Dermis microvascular lymphatic vessel endothelial cell (primary cell): ENCODE measurements at places on chromosomes 11 and 22. TPM values are rescaled to one million over a fixed set of nuclear protein-coding genes. Genes with fewer than 3 reads are reported as not detected.

DNA sequence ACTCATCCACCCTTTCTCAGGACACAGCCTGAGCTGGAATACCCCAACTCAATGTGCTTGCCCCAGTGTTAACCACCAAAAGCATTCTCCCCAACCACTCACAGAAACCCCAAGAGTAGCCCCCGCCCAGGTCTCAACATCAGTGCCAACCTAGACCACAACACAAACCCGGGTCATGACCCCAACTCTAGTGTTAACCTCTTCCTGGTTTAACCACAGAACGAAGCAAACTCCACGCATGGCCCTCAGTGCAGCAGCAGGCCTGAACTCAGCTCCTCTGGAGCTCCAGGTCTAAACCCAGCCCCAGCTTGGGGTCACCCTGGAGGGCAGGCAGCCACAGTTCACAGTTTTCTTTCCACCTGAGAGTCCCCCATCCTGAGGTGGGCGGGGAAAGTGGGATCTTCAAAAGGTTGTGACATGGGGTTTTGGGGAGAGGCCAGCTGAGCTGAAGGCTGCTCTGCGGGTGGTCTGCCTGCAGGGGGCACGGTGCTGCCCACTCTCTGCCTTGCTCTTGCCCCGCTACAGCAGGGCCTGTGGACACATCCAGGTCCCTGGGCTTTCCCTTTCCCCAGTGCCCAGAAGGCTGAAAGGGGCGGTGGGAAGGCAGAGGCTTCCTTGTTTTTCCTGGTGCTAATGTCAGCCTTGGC is 37.9 kb downstream of the NECTIN1 start:
- DNase-seq: no peak

DNA sequence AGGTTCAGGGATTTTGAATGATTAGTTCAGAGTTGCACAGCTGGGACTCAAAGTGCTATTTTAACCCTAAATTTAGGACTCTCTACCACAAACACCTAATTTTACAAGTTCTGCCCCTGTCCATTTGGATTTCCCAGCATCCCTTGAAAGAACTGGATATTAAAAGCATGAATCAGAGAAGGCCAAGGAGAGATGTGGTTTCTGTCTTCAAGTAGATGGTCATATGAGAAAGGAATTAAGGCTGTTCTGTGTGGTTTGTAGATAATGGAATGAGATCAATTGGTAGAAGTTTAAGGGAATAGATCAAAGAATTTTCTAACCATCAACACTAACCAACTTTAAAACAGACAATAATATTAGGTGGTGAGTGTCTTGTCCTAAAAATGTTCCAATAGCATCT is 106.4 kb upstream of the TENM4 start:
- DNase-seq: no peak

DNA sequence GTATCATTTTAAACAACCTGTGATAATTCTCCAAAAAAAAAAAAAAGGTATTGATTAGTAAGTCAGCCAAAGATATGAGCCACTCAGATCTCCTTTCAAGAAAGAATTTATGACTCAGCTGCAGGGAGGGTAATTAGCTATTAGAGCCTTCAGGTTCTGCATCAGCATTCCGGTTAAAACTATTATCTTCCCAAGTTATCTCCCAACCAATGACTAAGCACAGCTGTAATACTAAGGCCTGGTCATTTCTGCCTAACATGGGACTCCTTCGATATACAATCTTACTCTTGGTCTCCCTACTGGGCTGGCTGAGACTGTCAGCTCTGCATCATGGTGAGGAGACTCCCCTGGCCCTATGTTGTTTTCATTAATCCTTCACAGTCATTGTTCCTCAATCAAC is 60.4 kb downstream of the SBF2 start:
- DNase-seq: peak; percentile 21

Gene BTBD18
- not detected in 2 replicates for total RNA-seq

Gene OR5P2
- total RNA-seq: not detected in 2 replicates

Gene APOA5
- not detected in 2 replicates for total RNA-seq

Gene ADAMTS15
- total RNA-seq: 3.2 and 26.2 TPM in 2 replicates

DNA sequence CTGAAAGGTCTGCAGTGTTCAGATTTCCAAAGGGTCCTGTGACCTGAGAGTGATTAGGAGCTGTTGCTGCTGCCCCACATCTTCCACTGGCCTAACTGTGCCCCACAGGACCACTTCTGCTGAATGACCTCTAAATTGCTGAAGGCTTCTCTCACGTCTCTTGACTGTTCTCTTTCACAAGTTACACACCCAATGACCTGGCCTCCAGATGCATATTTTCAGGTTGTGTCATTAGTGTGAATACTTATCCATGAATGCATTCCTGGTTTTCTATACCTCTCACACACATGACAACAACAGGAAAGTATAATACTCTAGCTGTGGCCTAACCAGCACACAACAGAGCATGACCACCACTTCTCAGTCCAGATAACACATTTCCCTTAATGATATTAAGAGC is 15.4 kb downstream of the PRR14L start:
- no peak for DNase-seq

DNA sequence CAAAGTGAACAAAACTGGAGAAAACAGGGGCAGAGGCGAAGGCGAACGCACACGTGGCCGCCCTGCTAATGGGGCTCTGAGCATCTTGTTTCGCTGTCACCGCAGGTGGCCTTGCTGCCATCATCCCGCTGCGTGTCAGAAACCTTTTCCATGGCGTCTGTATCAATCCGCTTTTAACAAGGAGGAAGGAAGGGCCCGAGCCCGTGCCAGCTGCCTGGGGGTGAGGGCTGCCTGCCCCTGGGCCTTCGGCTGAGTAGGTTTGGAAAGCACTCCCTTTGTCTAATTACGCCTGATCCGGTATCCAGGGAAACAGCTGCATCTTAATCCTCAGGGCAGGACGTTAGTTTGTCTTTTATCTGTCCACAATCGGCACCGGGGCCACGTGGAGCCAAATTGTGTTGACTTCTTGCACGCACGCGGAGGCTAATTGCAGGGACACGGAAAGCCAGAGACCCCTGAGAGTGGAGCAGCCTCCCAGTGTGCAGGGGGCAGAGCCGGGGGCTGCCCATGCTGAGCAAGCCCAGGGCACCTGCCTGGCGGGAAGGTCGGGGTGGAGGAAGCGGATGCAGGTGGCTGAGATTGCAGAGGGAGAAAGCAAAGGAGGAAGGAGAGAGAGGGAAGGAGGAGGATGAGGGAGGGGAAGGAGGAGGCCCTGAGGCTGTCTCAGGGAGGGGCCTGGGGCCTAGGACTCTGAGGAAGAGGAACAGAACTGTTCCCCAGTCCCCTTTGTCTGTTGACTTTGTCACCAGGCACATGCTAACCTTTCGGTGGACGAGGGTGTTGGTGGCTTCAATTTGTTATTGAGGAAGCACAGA is 19.2 kb upstream of the TH start:
- no peak for DNase-seq

DNA sequence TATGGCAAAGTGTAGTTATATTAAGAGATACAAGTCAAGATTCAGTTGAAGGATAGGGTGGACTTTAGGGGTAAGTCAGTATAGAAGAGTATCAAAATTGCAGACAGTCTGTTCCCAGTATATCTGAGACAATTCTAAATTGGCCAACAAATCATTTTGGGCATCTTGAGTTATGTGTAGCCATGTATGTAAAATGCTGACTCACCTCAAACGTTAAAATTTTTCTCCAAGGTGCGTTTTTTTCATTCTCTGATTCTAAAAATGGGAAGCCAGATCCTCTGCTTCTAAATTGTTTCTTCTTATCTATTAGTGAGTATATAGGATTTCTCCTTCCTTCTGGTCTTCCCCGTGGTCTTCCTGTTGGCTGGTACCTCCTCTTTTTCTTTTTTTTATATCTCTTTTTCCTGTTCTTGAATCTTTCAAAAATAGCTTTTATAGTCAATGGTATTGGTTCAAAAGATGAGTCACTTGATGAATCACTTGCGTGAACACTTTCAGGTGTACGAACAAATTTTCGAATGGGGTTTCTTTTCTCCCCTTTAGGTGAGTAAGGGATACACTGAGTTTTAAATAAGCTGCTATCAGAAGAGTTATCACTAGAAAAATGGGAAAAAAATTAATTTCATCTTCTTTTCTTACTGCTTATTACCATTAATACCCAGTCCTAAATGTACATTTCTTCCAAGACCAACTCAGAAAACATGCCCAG is 3.2 kb downstream of the TAF1D start:
- peak; percentile 52 for DNase-seq

Gene PKDREJ
- under 0.01 TPM in 1 of 2 replicates, not detected in the other for total RNA-seq

Gene OR4A47
- not detected in 2 replicates for total RNA-seq

Gene ESAM
- 20.1 and 29.3 TPM in 2 replicates for total RNA-seq

- no peak for DNase-seq
Measured at GRCh38 chr11:921921-922678, 3.6 kb upstream of the AP2A2 start.

Gene CASP5
- total RNA-seq: not detected in 2 replicates

DNA sequence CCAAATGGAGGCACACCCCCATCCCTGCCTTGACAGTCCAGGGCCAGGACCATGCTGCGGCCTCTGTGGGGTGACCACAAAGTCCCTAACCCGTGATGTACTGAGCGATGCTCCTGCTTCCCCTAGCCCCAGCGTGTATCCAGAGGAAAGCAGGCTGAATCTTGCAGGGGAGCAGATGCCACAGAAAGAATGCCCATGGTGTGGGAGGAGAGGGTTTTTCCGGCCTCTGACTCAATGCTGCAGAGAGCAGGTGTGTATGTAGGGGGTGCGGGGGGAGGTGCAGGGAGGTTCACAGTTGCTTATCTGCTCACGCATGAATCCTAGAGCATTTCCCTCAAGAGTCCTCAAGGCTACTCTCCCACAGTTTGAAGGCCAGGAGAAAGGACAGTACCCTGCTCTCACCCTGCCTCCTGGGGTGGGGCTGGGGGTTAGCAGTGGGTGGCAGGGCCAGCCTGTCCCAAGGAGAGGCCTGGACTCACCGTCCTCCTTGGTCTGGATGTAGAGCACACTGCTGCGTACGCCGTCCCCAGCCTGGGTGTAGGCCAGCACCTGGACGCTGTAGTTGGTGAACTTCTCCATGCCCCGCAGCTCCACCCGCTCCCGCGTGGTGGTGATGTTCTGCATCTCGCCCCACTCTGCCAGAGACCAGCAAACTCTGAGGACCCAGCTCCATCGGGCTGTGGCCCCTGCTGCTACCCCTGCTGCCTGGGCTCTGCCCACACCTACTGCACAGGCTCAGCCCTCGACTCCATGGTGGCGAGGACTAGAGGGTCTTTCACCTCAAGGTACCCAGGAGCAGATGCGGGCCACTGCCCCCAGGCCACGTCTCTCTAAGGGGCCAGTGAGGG is 130.8 kb downstream of the CEP164 start:
- DNase-seq: no peak

GRCh38 chr22:27572278-27572666 is 229.3 kb downstream of the MN1 start:
- no peak for DNase-seq

DNA sequence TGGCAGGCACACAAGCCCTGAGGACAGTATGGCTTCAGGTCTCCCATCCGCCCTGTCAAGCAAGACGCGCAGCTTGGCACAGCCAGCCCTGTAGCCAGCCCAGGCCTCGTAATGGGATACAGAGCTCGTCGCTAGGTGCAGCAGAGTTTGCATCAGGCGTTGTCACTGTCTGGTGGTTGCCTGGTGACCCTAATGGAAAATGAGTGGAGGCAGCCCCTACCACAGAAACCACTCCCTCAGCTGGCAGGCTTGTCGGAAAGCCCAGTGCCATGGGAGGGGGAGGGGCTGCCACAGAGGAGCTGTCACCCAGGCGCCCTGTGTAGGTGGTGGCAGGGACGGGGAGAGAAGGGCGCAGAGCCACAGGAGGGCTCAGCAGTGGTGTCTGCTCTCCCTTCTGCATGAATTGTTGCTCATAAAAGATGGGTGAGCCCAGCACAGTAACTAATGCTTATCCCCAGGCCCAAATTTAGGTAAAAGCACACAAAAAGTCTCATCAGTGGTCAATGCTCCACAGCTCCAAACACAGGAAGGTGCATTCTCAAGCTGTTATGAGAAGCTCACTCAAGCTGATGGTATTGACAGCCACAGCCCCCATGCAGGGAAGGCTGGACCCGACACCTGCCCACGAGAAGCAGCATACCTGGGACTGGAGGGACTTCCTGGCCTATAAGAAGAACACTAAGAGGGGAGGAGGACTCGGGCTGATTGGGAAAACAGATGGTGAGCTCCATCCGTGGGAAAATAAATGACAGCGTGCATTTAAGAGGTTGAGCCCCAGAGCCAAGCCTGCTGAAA is 164.6 kb downstream of the ETS1 start:
- DNase-seq: no peak

GRCh38 chr11:10428453-10428852 is 26.6 kb upstream of the AMPD3 start:
- no peak for DNase-seq

Gene MMP8
- total RNA-seq: not detected in 2 replicates

DNA sequence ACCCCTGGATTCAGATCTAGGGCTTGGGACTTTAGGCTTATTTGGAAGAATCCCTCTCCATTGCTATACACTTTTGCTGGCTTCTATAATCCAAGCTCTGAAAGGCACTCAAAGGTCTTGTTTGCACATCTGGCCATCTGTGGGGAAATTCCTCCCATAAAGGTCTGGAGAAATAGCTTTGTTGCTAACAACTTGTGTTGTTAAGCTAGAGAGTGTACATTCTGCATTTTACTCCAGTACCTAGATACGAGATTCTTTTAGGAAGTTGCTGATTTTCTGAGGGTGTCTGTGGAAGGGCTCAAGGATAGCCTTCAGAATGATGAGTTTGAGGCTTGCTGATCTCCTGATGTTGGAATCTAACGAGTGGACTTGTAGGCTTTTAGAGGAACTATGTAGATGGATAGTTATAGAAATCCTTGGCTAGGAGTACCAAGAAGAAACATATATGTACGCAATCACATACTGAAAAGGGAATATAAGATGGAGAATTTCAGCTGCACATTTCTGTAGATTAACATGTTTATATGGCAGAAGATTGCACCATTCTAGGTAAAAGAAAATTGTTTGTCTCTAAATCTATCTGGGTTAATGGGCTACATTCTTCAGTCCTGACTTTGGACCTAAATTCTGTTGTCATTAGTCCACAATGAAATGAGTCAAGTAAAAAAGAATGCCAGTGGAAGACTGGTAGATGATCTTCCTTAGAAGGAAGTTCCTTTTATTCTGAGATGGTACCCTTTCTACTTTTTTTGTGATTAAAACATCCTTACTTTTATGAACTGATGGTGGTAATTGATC is 51.0 kb downstream of the UBASH3B start:
- DNase-seq: no peak

DNA sequence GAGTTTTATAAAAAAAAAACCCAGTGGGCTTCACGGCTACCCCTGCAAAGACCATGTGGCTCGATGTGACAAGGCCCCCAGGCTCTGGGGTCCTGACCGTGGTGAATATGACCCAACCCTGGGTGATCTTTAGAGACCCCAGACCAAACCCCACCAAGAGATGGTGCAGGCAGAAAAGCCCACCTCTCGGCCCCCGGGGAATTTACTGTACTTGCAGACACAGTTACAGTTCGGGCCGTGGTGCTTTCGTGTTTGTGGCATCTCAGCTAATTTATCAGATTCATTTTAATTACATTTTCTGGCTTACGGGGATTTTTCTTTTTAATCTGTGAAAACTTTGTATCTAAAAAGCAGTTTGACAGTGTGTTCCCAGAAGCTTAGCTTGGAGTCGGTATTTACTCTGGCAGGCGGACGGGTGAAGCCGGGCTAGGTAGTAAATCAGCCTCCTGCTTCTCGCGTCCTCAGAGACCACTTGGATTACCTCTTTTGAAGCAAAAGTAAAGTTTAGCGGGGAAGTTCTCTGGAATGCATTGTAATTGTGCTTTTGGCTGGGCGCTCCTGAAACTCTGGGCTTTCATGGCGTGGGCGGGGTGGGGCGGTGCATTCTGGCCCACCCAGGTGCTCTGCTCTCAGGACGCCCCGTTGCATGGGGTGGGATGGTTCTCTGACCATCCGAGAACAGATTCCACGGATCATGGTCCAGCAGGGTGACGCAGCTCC is 25.3 kb downstream of the ANO1 start:
- no peak for DNase-seq
